ENCODE measurements at places on chromosomes 3 and 15. TPM values are rescaled to one million over a fixed set of nuclear protein-coding genes. Genes with fewer than 3 reads are reported as not detected.

Gene FETUB
- not detected for total RNA-seq

GRCh38 chr3:117454254-117454653 lies 744.7 kb downstream of the TUSC7 start:
- DNase-seq: no peak

- no peak for DNase-seq
Measured at GRCh38 chr3:61681636-61682035, 120.3 kb downstream of the PTPRG start.

DNA sequence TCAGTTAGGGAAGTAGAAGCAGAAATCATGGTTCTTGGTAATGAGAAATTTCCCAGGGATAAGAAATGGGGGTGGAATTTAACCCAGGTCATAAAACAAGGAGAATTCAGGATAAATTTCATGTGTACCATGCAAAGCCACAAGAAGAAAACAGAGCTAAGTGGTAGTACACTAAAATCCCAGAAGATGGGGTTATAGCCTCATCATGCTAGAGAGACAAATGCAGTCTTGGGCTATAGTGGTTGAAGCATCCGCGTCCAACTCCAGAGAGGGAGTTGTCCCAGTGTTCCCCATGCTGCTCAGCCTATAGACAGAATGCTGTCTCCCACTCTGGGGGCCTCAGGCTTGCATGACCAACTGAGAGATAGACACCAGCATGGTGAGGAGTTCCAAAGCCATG lies 36.2 kb upstream of the CLRN1 start:
- peak; percentile 31 for DNase-seq

Gene ZBBX
- 1.2 TPM for total RNA-seq
